NCI-H187 (cell line): ENCODE measurements at places on chromosomes 1 and 21.
A peak's percentile ranks its signal among the peaks of the same experiment; 100 is the strongest.

DNA sequence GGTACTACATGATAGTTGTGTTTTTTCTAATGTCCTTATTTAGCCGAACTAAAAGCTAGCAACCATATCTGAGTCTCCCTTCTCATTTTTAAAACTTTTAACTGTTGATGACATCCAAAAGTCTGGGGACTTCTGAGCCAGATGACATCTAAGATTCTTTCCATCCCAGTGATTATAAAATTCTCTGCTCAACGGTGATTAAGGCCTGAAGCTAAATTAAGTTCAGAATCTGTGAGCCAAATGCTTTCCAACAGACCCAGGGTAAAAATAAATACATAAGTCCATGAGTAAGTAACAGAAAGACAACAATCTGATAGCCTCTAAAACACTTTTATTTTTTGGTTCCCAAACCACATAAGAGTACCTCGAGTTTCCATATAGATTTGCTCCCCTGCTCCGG, 13.1 kb upstream of the PTP4A2 start:
- no peak for DNase-seq

GRCh38 chr21:43921979-43922945, 57.2 kb downstream of the AGPAT3 start:
- DNase-seq, result no peak

DNA sequence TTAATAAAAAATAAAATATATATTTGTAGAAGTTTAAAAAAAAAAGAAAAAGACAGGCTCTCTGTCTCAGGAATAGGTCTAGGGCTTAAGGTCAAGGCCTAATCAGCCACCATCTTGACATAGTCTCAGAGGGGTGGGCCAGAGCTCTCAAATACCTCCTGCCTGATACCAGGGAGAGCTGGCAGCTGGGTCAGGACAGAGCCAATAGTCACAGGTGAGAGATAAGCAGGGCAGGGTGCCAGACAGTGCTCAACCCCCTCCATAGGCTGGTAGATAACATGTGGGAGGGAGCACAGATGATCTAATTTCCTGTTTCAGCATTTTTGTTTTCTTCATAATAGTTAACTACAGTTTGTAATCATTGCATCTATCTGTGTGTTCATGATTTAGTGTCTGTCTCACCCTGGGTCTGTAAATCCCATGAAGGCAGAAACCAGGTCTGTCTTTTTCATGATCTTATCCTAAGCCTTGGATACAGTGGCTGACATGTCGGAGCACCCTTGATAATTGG, 152.0 kb upstream of the GRIK3 start:
- no peak for DNase-seq

DNA sequence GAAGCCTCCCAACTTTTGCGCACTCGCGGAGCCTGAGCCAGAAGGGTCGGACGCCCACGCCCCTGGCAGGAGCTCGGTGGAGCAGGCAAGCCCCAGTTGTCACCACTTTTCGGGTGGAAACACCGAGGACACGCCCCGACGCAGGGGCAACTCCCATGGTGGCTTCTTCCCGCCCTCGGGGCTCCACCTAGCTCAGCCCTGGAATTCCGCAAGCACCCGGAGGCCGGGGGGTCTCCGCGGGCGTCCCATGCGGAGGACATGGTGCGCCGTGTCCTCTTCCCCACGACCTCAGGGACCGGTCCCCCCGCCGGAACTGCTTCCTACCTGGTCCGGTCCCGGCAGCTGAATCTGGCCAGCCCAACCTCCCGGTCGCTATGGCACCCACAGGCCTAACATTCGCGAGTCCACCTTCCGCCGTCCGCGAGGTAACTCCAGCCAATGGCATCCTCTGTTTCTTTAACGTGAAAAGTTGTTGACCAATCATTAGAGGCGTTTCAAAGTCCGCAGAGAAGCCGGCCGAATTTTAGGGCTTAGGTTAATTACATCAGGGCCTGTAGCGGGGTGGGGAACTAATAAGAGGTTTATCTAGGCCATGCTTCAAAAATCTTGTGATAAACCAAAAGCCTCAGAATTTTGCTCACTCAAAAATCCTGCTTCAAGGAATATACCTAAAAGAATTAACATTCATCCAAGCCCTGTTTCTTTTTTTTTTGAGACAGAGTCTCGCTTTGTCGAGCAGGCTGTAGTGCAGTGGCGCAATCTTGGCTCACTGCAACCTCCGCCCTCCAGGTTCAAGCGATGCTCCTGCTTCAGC, at the start of gene STPG1:
Gene STPG1 (minus strand): TSS at position 433 of the 814 bp plus-strand sequence. CDS start 12,394 bp downstream, outside the sequence.
- DNase-seq, result peak; percentile 77

- DNase-seq, result no peak
Observed at GRCh38 chr1:111618961-111619634, 491 bp upstream of the RAP1A start.

- DNase-seq, result no peak
Observed at GRCh38 chr1:212981025-212981495, 30.7 kb downstream of the VASH2 start.

- no peak for DNase-seq
Observed at GRCh38 chr21:41653243-41653953, 113.5 kb downstream of the RIPK4 start.

DNA sequence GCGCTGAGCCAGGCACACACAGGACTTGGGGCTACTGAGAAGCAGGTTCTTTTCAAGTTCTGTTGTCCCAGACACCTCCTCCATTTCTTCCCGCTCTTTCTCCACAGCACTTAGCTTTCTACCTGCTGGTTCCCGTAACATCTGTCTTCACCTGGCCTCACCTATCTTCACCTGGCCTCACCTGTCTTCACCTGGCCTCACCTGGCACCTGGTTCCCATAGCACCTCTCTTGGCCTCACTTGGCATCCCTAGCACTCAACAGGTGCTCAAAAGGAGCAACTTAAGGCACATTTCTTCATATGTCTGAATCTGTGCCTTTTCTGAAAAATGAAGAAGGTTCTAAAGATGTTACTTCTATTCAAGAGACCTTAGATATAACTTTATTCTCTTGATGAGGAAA, 10.4 kb downstream of the KCNK1 start:
- no peak for DNase-seq

- no peak for DNase-seq
Observed at GRCh38 chr1:204692841-204693356, 7.4 kb upstream of the LRRN2 start.

DNA sequence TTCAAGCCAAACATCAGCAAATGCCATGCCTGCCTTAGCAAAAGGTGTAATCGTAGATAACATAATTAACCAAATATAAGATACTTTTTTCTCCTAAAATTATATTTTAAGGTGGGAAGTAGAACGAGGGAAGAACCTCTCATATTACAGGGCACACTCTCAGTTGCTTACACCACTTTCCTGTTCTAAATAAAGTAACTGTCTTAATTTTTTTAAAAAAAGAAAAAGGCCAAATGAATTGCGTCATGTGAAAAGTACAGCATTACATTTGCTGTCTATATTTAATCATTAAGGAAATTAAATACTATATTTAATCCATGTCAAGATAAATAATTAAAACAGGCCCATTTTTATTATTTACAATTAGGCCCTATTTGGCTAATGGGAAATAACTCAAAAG, 23.7 kb downstream of the JAK1 start:
- no peak for DNase-seq

DNA sequence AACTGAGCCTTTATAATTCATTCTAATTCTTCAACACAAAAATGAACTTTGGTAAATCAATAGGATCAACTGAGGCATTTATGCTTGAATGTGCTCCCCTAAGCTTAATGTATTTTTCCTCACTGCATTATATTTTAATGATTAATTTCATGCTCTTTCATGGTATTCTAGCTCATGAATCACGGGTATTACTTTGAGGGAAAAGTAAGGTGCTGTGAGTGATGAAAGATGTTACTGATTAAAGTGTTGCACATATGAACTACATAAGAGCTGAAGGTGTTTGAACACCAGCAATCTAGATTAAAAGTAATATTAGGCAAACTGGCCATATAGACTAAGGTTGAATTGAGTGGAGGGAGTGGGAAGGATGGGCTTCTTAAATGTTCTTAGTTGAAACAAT, 1.9 kb downstream of the DPYD start:
- no peak for DNase-seq

GRCh38 chr1:24415910-24416665, 486 bp downstream of the NIPAL3 start:
- DNase-seq, result no peak

GRCh38 chr1:168531615-168532345, 12.0 kb downstream of the XCL2 start:
- no peak for DNase-seq

DNA sequence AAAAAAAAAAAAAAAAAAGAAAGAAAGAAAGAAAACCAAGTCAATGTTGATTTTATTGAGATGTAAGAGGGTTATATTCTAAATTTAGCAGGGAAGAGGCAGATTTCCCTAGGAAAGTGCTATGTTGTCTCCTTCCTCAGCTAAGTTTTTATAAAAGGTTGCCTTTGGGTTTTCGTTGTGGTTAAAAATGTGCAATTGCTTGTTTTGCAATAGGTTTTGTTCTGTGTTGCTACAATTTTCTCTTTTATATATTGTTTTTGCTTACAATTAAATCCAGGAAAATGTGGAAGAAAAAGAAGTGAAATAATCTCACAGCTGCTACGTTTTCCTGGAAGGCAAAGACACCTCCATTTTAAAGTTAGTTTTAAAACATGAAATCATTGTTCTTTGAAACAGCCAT, 136.7 kb upstream of the C1orf105 start:
- no peak for DNase-seq

- DNase-seq, result no peak
Observed at GRCh38 chr1:194225821-194226220, 1039.4 kb upstream of the B3GALT2 start.

GRCh38 chr1:229147072-229147471, 123.8 kb upstream of the RAB4A start:
- DNase-seq, result no peak

GRCh38 chr1:61080413-61081143, 1.8 kb upstream of the NFIA start:
- no peak for DNase-seq

DNA sequence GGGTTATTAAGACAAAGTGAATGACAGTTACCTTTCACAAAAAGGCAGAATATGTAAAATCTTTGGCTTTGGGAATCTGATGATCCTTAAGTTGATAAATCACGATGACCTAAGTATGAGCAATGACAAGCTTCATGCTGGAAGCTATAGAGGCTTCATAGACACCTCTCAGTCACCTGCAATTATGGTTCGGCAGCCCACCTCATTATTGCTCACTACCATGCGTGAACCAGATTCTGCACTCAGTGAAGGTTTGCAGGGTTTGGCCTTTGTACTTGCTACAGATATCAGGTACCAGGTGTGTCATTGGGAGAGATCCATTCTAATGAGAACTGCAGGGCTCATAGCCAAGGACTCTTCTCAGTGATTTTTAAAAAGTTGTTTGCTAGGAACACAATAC, 163.5 kb downstream of the KCTD3 start:
- no peak for DNase-seq

- DNase-seq, result no peak
Observed at GRCh38 chr1:59666106-59666505, 148.6 kb upstream of the HOOK1 start.

DNA sequence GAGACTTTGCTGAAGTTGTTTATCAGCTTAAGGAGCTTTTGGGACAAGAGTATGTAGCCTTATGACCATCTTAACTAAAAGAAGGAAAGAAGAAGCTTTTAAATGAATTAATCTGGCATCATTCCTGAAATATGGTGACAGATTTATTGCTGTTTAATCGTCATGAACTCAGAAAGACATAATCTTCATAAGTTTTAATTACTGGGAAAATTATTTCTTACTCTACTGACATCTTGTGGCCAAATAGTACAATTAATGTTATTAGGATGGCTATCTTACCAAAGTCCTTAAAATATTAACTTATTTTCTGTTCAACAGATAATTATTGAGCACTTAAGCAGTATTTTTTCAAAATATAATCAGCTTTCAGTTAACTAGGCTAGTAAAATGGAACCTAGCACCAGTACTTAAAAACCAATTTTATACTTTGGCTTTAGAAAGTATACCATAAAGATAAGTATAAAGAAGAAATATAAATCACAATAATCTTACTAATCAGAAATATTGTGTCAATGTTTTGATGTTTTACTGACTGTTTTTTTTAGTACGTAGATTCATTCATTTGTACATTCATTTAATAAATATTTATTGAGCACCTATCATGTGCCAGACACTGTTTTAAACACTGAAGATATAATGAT, 34.7 kb upstream of the GPR25 start:
- no peak for DNase-seq

DNA sequence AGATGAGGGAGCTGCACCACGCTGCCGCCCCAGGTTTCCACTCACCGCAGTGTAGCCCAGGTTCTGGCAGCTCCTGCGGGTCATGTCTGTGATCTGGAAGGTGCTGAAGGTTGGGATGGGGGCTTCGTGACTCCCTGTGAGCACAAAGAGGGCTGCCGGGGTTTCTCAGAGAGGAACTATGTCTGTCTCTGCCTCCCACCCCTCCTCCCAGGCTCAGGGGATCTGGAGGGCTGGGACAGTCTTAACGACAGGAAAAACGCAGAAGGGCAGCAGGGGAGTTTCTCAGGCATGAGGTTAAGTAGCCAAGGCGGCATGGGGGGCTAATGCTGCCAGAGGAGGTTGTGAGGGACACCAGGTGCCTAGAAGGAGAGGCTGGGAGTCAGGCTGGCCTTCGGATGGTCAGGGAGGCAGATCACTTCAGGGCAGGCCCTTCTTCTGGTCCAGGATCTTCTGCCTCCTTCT, 656 bp downstream of the SH2D2A start:
- DNase-seq, result no peak

- DNase-seq, result peak; percentile 49
Observed at GRCh38 chr1:39490596-39491145, 765 bp upstream of the BMP8A start.

DNA sequence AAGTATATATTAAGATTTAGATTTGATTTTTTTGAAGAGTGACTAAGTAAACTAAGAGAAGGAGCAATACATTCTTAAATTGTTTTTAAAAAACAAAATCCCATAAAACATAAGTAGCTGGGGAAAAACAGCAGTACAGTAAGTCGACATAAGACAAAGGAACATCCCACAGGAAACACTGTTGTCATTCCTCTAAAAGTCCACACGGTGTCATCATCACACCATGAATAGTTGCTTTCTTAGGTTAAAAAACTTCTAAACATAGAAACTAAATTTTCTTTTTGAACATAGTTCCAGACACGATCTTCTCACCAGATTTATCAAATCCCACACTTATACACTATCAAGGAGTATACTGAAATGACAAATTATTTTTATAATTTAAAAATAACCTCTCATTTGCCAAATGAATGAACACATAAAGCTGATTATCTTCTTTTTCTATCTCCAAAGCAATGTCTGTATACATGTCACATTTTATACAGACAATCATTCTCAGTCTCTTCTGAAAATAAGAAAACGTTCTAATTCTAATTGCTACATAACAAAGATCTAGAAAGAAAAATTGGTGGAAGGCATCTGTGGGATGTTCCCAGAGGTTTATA, 15.8 kb downstream of the ODF2L start:
- peak; percentile 5 for DNase-seq

DNA sequence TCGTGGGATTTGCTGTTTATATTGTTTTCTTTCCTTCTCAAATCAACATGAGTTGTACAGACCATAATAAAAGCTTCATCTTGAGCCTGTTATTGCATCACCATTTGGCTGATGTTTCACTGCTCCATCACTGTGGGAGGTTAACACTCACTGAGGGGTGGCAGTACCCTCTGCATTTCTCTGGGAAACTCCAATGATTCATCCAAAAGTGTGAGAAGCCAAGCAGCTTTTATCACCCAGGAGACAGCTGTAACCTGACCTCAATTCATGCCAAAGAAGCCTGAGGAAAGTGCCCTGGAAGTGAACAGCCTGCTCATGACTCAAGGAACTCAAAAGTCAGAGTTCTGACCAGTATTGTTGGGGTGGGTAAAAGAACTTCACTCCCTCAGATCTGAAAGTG, 84.1 kb downstream of the GPR88 start:
- DNase-seq, result no peak
